ENCODE measurements at places on chromosomes 2 and 18.

DNA sequence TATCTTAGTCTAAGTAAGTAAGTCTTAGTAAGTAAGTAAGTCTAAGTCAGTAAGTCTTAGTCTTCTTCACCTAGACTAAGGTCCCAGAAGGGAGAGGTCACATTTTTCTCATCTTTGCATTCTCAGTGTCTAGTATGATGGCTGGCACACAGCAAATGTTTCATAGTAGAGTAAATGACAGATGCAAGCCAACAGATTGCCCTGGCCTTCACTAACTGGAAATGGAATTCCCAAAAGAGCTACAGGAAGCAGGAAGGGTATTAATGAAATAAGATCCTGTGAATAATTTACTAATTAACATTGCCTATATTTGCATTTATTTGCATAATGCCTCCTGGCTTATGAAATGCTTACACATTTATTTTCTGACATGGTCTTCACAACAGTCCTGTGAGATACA lies 221.6 kb downstream of the RAD51AP2 start:
- DNase-seq = no peak
- H3K4me3 ChIP-seq = no peak overlapping the region
- no peak overlapping the region for H3K27ac ChIP-seq
- no peaks in the 10 kb centered on the region for H3K27me3 ChIP-seq
- no peaks in the 10 kb centered on the region for H3K4me1 ChIP-seq
- no peaks in the 10 kb centered on the region for H3K36me3 ChIP-seq

DNA sequence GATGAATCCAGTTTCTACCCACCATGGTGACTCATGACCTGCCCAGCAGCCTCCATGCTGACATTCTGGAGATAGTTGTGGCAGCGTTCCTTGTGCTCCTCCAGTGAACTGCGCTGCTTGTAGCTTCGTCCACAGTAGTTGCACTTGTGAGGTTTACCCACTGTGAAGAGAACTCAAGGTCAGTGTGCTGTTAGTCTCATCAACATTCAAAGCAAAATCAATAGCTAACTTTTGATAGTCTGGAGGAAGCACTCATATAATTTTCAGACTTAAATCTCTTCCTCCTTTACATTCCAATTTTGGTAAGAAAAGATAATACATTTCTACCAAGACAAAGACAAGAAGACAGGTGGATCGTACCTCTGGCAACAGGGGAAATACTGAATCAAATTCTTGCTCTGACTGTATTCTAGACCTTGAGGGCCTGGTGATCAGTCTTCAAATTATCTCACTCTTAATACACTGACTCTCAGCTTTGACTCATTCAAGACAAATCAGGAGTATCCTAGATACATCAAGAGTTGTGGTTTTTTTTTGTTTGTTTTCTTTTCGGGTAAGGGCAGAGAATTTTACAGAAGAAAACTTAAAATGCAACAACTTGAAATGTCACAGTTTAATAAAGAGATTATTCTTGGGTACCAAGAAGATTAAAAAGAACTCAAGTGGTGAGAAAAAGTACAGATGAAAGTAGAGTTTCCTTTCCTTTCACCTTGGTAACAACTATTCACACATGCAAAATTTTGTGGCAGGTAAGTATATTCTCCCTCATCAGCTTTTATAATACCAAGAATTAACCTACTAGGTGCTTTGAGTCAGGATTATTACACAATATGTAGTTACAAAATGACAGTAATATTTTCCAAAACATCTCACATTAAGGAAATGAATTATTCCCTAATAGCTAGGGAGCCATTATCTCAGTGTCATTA lies 129.2 kb downstream of the IKZF2 start:
- no peaks in the 10 kb centered on the region for H3K27me3 ChIP-seq
- H3K36me3 ChIP-seq = no peaks in the 10 kb centered on the region
- H3K27ac ChIP-seq = no peak overlapping the region

DNA sequence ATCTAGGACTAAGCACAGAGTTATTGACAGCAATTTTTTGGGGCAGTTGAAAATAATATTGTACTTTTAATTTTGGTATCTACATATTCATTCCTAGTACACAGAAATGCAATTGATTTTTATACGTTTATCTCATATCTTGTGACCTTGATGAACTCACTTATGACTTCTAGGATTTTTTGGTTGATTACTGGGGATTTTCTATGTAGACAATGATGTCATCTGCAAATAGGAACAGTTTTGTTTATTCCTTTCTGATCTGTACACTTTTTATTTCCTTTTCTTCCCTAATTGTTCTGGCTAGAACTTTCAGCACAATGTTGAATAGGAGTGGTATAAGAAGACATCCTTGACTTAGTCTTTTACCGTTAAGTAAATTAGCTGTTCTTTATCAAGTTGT lies 143.5 kb upstream of the PGAP1 start:
- no peak for DNase-seq
- no peaks in the 10 kb centered on the region for H3K36me3 ChIP-seq
- H3K4me1 ChIP-seq = no peaks in the 10 kb centered on the region
- H3K4me3 ChIP-seq = no peak overlapping the region

DNA sequence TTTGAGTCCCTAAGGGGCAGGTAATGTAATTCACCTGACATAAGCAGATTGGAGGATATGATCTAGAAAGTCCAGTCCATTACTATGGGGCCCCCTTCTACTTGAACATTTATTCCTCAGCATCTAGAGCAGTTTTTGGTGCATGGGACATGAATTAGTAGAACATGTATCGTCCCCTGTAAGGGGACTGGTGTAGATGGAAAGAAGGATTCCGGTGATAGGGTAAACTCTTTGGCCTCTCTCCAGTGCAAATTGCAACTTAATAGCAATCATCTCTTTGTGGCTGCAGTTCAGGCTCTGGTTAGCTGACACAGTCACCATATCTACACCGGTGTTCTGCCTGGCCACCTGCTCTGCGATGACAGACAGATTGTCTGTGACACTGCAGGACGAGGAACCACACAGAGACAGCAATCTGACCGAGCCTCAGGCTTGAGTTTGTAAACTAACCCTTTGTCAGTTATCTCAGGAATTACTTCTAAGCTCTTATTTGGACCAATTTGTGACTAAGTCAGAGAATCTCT lies 6.4 kb upstream of the SLC8A1 start:
- no peak for DNase-seq
- no peaks in the 10 kb centered on the region for H3K27me3 ChIP-seq
- H3K4me1 ChIP-seq = no peaks in the 10 kb centered on the region
- no peak overlapping the region for H3K27ac ChIP-seq

GRCh38 chr18:4284528-4284927 lies 170.6 kb downstream of the DLGAP1 start:
- H3K4me3 ChIP-seq = no peak overlapping the region
- no peaks in the 10 kb centered on the region for H3K4me1 ChIP-seq
- DNase-seq = no peak
- H3K27ac ChIP-seq = no peak overlapping the region
- H3K36me3 ChIP-seq = no peaks in the 10 kb centered on the region

- H3K36me3 ChIP-seq = no peaks in the 10 kb centered on the region
- no peaks in the 10 kb centered on the region for H3K4me1 ChIP-seq
- DNase-seq = no peak
- H3K27ac ChIP-seq = no peak overlapping the region
- H3K4me3 ChIP-seq = no peak overlapping the region
- peaks cover 4% of the 10 kb centered on the region for H3K27me3 ChIP-seq
Measured at GRCh38 chr2:44869761-44870160, 71.7 kb upstream of the SIX3 start.

DNA sequence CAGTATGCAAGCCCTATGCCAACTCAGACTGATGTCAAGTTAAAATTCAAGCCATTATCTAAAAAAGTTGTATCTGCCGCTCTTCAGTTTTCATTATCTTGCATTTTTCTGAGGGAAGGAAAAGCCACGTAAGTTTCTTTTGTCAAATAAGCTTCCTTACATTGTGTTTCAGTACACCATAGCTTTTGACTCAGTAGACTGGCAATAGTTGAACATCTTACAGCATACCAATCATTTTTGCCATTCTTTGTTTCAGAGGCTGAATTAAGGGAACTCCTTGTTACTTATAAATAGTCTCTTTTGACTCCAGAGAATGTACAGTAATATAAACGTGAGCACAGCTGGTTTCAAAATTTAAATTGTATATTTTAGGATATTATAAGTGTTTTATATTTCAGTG lies 120.6 kb downstream of the EHBP1 start:
- peaks cover 16% of the 10 kb centered on the region for H3K4me1 ChIP-seq
- H3K4me3 ChIP-seq = no peak overlapping the region
- H3K36me3 ChIP-seq = no peaks in the 10 kb centered on the region
- DNase-seq = no peak
- H3K27ac ChIP-seq = no peak overlapping the region

- peak; percentile 70 for DNase-seq
- no peaks in the 10 kb centered on the region for H3K27me3 ChIP-seq
- no peaks in the 10 kb centered on the region for H3K36me3 ChIP-seq
- H3K27ac ChIP-seq = peak overlapping the region; percentile 88
- peaks cover 39% of the 10 kb centered on the region for H3K4me1 ChIP-seq
Measured at GRCh38 chr2:70069049-70069448, 18.2 kb upstream of the PCBP1 start.

- no peak overlapping the region for H3K4me3 ChIP-seq
- no peaks in the 10 kb centered on the region for H3K4me1 ChIP-seq
- H3K27me3 ChIP-seq = no peaks in the 10 kb centered on the region
- DNase-seq = no peak
- H3K36me3 ChIP-seq = no peaks in the 10 kb centered on the region
- H3K27ac ChIP-seq = no peak overlapping the region
Measured at GRCh38 chr2:110873056-110873502, 140.7 kb downstream of the ACOXL start.

GRCh38 chr2:69837533-69837932 lies 8.1 kb downstream of the GMCL1 start:
- H3K4me1 ChIP-seq = no peaks in the 10 kb centered on the region
- H3K27ac ChIP-seq = no peak overlapping the region
- H3K36me3 ChIP-seq = no peaks in the 10 kb centered on the region
- DNase-seq = no peak
- H3K4me3 ChIP-seq = no peak overlapping the region

GRCh38 chr2:174442546-174443510 lies 44.0 kb downstream of the GPR155 start:
- H3K4me3 ChIP-seq = no peak overlapping the region
- no peaks in the 10 kb centered on the region for H3K4me1 ChIP-seq
- no peaks in the 10 kb centered on the region for H3K27me3 ChIP-seq
- no peak overlapping the region for H3K27ac ChIP-seq
- H3K36me3 ChIP-seq = no peaks in the 10 kb centered on the region

DNA sequence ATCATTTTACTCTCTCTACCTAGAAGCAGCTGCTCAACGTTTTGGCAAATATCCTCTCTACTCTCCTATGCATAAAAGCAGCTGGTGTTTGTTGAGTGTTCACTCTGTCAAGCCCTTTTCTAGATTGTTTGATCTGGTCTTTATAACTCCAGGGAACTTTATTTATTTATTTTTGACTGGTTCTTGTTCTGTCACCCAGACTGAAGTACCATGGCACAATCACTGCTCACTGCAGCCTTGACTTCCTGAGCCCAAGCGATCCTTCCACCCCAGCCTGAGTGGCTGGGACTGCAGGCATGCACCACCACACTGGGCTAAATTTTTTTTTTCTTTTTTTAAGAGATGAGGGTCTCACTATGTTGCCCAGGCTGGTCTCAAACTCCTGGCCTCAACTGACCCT lies 12.7 kb downstream of the CATIP start:
- no peaks in the 10 kb centered on the region for H3K27me3 ChIP-seq
- peaks cover 4% of the 10 kb centered on the region for H3K4me1 ChIP-seq
- no peak for DNase-seq

GRCh38 chr2:205235434-205235833 lies 446.9 kb upstream of the NRP2 start:
- no peak overlapping the region for H3K4me3 ChIP-seq
- H3K27ac ChIP-seq = no peak overlapping the region
- no peaks in the 10 kb centered on the region for H3K27me3 ChIP-seq
- H3K4me1 ChIP-seq = no peaks in the 10 kb centered on the region
- no peaks in the 10 kb centered on the region for H3K36me3 ChIP-seq
- DNase-seq = no peak

DNA sequence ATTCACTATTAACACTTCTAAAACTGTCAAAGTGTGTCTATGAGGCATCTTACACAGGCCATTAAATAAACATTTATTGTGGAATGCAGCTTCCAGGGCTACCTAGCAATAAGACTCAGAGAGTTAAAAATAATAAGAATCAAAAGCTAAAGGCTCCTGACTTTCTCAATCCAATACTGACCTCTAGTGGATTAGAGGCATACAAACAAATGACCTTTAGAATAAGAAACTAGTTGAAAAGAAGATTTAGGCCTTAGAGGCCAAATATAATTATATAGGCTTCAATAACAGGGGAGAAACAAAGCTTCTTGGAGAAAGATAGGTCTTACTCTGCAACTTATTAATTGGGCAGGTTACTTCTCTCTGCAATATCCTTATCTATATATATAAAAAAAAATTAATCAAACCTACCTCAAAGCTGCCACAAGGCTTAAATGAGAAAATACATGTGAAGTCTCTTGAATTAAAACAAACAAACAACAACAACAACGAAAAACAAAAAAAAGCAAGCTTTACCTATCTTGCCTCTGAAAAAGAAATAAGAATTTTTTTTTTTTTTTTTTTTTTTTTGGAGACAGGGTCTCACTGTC lies 246.1 kb downstream of the EXOC6B start:
- DNase-seq = no peak
- H3K36me3 ChIP-seq = no peaks in the 10 kb centered on the region
- no peak overlapping the region for H3K27ac ChIP-seq

DNA sequence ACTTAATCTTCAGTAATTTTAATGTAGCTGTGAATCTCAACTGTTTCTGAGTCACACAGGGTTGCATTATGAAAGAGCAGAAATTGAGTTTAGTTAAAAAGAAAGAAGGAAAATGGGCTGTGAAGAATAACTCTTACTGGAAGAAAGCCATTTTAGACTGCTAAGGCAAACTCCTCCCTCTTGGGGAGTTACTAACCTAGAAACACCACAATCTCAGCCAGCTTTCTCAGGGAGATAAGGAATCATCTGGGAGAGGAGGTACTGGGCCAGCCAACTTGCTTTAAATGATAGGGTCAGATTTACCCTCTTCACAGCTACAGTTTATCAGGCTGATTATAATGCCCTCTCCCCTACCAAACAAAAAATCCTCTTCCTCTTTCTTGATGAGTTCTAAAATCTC lies 119.5 kb downstream of the CCDC148 start:
- no peaks in the 10 kb centered on the region for H3K36me3 ChIP-seq
- H3K4me1 ChIP-seq = no peaks in the 10 kb centered on the region
- H3K27ac ChIP-seq = no peak overlapping the region
- DNase-seq = no peak
- no peak overlapping the region for H3K4me3 ChIP-seq
- no peaks in the 10 kb centered on the region for H3K27me3 ChIP-seq

- no peak overlapping the region for H3K4me3 ChIP-seq
- no peaks in the 10 kb centered on the region for H3K36me3 ChIP-seq
- DNase-seq = no peak
Measured at GRCh38 chr2:167832868-167833287, 414.5 kb downstream of the STK39 start.

- H3K4me1 ChIP-seq = peaks cover 30% of the 10 kb centered on the region
- DNase-seq = no peak
- peak overlapping the region; percentile 96 for H3K27ac ChIP-seq
- H3K36me3 ChIP-seq = no peaks in the 10 kb centered on the region
- no peaks in the 10 kb centered on the region for H3K27me3 ChIP-seq
- no peak overlapping the region for H3K4me3 ChIP-seq
Measured at GRCh38 chr2:239353692-239354091, 47.1 kb downstream of the HDAC4 start.

GRCh38 chr2:11698009-11698922 lies 28.3 kb upstream of the NTSR2 start:
- peak; percentile 59 for DNase-seq
- no peak overlapping the region for H3K4me3 ChIP-seq
- peaks cover 18% of the 10 kb centered on the region for H3K4me1 ChIP-seq

All from transverse colon (tissue), 4 donors.